ENCODE measurements at places on chromosomes 13 and 19.
A peak's percentile ranks its signal among the peaks of the same experiment; 100 is the strongest.

- DNase-seq: no peak
Measured at GRCh38 chr13:40756042-40756441, 14.9 kb downstream of the MRPS31 start.

DNA sequence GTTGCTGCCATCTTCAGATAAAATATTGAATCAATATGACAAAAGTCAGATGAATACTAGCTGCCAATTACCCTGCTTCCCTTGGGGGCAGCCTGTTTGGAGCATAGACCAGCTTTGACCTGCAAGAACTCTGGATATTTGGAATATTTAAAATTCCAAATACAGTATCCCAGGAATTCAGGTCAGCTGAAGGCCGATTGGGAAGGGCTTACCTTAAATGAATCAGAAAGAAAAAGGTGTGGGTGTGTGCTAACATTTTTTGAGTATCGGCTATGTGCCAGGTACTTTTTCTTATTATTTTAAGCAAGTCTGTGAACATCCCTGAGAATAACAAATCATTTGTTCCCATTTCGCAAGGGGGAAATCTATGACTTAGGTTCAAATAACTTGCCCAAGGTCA is 1.8 kb upstream of the RUBCNL start:
- DNase-seq: no peak

GRCh38 chr19:19434483-19435045 is 29.1 kb downstream of the GATAD2A start:
- no peak for DNase-seq

DNA sequence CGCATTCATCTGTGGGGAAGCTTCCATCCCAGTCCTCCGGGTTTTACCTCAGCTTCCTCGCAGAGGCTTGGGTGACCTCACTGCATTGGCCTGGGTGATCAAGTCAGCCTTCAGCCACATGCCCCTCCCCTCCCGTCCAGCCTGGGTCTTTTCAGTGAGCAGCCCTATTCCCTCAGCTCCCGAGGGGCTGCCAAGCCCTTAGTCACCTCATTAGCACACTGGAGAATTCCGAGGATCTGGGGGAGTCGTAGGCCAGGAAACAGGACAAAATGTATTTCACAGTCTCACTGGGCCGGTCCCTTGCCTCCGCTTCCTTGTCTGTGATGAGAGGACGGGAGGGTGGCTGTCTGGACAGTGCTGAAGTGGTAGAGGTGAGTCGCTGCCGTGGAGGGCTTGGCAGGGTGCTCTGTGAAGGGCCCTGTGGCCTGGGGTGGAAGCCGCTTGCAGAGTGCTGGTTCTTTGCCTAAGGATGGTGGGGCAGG is 19.9 kb downstream of the KDM4B start:
- DNase-seq: peak; percentile 91

- DNase-seq: no peak
Measured at GRCh38 chr13:34300559-34300958, 482.6 kb downstream of the RFC3 start.

- no peak for DNase-seq
Measured at GRCh38 chr13:58655086-58655485, 1023.5 kb downstream of the PCDH17 start.

DNA sequence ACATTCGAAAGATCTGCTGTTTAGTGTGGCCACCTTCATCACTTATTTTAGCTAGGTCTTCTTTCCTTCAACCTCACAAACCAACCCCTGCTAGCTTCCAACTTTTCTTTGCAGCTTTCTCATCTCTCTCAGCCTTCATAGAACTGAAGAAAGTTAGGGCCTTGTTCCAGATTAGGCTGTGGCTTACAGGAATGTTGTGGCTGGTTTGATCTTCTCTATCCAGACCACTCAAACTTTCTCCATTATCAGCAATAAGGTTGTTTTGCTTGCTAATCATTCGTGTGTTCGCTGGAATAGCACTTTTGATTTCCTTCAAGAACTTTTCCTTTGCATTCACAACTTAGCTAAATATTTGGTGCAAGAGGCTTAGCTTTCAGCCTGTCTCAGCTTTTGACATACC is 44.7 kb downstream of the CARS2 start:
- no peak for DNase-seq

GRCh38 chr13:23323946-23324709 is 109.4 kb downstream of the SACS start:
- DNase-seq: no peak

GRCh38 chr13:85386424-85386823 is 412.8 kb downstream of the SLITRK6 start:
- no peak for DNase-seq

DNA sequence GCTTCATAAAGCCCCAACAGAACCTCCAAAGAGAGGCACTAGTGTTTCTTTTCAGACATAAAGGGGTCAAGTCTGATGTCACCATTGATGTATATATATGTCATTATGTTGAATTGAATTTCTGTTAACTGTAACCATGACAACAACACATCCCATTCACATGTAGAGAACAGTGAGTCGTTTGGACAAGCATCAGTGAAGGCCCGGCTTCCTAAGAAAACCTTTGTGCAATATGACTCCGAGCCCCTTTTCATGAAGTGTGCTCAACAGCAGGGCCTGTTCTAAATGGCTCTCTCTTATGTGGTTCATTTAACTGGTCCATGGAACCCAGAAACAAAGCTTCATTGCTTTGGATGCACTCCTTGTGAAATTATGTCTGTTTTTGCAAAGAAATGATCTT is 67.2 kb upstream of the UBL3 start:
- DNase-seq: no peak

GRCh38 chr19:29088761-29089160 is 124.2 kb downstream of the UQCRFS1 start:
- no peak for DNase-seq

- peak; percentile 35 for DNase-seq
Measured at GRCh38 chr13:112859817-112860190, 109.2 kb upstream of the MCF2L start.

- DNase-seq: no peak
Measured at GRCh38 chr13:80721689-80722088, 380.8 kb upstream of the SPRY2 start.

DNA sequence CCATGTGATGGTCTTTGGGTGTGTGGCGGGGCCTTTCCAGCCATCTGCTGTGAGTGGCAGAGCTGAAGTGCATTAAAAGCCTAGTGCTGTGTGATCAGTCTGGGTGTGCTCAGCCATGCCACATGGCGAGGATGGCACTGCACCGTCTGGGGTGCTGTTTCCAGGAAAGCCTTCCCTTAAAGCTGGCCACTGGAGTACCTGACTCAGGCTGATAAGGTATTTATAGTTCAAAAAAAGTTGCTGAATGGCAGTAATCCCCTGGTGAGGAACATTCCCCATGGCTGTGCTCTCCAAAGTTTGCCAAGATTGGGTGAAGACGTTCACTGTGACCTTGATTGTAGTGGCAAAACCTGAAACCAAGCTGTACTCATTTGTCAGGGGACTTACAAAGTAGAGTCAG is 6.0 kb downstream of the GPI start:
- DNase-seq: no peak

GRCh38 chr13:51689663-51689996 is 105.4 kb downstream of the WDFY2 start:
- DNase-seq: no peak

DNA sequence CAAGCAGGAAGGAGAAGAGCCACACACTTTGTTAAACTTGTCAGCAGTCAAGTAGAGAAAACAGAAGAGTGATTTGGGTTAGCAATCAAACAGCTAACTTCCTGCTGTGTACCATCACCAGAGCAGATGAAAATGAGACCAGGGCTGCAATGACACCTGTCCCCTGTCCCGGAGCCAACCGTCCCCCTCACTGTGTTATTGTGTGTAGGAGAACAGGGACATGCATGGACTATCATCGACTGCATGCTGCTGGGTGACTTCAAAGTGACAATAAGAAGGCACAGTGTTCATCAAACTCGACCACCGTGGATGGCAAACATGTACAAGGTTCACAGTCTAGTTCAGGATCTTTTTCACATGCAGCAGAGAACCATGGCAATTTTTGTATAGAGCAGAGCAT is 94.0 kb upstream of the SLC15A1 start:
- DNase-seq: no peak

GRCh38 chr19:43498233-43498842 is 6.2 kb downstream of the PHLDB3 start:
- no peak for DNase-seq

GRCh38 chr19:29667901-29668341 is 2.7 kb downstream of the PLEKHF1 start:
- no peak for DNase-seq

GRCh38 chr19:18309525-18310064 is 13.3 kb downstream of the LSM4 start:
- no peak for DNase-seq

GRCh38 chr13:73324842-73325722 is 266.3 kb downstream of the KLF5 start:
- no peak for DNase-seq

DNA sequence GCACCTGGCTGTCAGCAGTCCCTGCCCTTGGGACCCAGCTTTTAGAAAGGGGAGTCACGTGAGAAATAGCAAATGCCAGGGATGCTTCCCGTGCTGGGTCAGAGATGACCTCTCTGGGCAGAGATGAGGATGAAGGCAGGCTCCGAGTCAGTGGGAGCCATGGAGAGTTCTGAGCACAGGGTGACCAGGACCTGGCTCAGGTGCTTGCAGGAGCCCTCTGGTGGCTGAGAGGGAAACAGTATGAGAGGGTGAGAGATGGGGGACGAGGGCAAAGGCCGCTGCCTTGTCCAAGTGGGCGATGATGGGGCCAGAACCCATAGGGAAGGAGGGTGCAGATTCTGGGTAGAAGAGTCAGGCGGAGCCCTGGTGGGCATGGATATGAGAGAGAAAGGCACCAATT is 15.8 kb downstream of the TMED1 start:
- no peak for DNase-seq

- DNase-seq: no peak
Measured at GRCh38 chr19:29999490-29999889, 57.5 kb downstream of the URI1 start.

- DNase-seq: peak; percentile 100
Measured at GRCh38 chr19:10332965-10333757, at the start of gene RAVER1. Gene RAVER1 (minus strand): TSS chr19:10333529. CDS start chr19:10333507, 22 bp downstream.

DNA sequence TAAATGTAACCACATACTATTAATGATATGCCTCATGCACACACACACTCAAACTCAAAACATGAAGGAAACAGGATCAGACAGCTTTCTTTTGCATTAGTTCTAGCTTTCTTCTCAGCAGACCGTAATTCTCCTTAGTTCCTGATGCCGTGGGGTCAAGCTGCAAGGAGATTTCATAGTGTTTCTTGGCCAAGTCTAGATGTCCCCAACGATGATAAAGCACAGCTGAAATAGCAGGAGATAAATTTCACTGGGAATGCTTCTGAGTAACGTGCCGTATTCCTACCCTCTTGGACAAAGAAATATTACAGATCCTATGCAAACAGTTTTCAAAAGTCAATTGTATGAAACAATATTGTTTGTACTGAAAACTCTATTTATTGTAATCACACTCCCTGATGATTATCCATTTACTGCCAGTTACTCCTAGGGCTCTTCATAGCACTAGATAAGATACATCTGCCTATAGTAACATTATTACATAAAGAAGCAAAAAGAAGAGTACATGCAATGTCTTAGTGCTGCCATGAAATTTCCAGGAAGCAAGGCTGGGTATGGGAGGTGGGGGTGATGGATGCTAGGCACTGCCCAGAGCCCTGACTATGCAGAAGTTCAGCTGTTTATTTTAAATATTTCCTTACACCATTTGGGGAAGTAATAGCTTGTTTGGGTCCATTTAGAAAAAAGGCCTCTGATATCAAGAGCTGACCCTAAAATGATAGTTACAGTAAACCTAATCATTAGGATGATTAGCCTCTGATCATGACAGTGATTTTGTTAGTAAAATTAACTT is 16.5 kb upstream of the GGACT start:
- DNase-seq: no peak

GRCh38 chr13:59304596-59304995 is 859.1 kb downstream of the DIAPH3 start:
- DNase-seq: no peak

DNA sequence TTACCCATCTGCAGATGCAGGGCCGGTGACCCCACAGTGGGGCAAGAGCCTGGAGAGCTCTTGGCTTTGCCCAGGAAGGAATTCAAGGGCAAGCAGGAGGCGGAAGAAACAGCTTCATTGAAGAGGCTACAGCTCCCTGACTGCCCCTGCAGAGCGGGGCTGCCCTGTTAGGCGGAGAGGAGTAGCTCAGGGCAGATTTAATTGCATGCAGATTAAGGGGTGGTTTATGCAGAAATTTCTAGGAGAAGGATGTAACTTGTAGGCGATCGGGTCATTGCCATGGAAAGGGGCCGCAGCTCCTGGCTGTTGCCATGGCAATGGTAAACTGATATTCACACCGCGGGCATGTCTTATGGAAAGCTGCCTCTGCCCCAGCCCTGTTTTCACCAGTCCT is 94.1 kb downstream of the ATP11A start:
- DNase-seq: no peak

All from Daoy (cell line).